Mesothelial cell of epicardium (in vitro differentiated cells): ENCODE measurements at places on chromosomes 11 and 22. TPM values are rescaled to one million over a fixed set of nuclear protein-coding genes. Genes with fewer than 3 reads are reported as not detected.

DNA sequence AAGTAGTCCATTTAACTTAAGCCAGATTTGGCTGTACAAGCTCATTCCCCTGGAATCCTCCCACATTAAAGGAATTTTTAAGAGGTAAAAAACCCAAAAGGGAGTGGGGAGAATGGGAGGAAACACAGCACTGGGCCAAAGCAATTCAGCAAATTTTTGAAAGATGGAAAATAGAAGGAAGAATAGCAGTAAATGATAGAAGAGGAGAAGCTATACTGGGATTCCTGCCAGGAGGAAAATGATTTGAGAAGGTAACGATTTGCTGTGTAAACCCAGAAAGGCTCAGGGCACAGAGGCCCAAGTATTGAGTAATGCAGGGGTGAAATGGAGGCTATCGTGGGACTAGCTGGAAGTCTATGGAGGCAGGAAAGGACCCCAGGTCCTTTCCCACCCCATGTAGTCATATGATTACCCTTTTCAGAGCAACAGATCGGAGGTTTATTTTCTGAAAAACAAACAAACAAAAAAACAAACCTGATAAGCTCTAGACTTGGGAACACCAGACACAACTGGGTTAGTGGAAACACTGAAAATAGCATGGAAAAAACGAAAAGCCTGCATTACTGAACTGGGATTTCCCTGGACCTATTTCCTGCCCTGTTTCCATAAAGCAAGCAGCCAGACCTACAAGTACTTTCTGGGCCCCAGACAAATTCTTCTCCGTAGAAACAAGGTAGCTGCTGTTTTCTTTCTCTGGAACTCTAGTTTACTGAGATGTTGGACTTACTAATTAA lies 140.0 kb downstream of the SWAP70 start:
- H3K27ac ChIP-seq, result peak overlapping the region; percentile 96
- H3K4me1 ChIP-seq, result peaks cover 34% of the 10 kb centered on the region
- peaks cover 32% of the 10 kb centered on the region for H3K36me3 ChIP-seq
- H3K4me3 ChIP-seq, result no peak overlapping the region
- H3K27me3 ChIP-seq, result no peaks in the 10 kb centered on the region

GRCh38 chr11:1921574-1922141 lies 2.2 kb downstream of the TNNT3 start:
- peaks cover 28% of the 10 kb centered on the region for H3K4me1 ChIP-seq
- no peaks in the 10 kb centered on the region for H3K27me3 ChIP-seq
- H3K4me3 ChIP-seq, result no peak overlapping the region
- DNase-seq, result no peak
- peak overlapping the region; percentile 82 for H3K27ac ChIP-seq

Gene OR10D3
- total RNA-seq, result not detected in 3 replicates

Gene TUB
- total RNA-seq, result 51.7 to 53.4 TPM (median 52.8 TPM) in 3 replicates

Gene SYTL2
- total RNA-seq, result 9.9 to 10.4 TPM (median 10.3 TPM) in 3 replicates

Gene BTBD18
- not detected in 3 replicates for total RNA-seq

Gene TREH
- 0.11 TPM in 1 of 3 replicates, not detected in the others for total RNA-seq

Gene PPFIA1
- total RNA-seq, result 58.3 to 66.8 TPM (median 59.1 TPM) in 3 replicates

Gene ABTB2
- total RNA-seq, result 2.6 to 3.1 TPM (median 2.7 TPM) in 3 replicates
